ENCODE measurements at places on chromosomes 2 and 18. TPM values are rescaled to one million over a fixed set of nuclear protein-coding genes. Genes with fewer than 3 reads are reported as not detected.

DNA sequence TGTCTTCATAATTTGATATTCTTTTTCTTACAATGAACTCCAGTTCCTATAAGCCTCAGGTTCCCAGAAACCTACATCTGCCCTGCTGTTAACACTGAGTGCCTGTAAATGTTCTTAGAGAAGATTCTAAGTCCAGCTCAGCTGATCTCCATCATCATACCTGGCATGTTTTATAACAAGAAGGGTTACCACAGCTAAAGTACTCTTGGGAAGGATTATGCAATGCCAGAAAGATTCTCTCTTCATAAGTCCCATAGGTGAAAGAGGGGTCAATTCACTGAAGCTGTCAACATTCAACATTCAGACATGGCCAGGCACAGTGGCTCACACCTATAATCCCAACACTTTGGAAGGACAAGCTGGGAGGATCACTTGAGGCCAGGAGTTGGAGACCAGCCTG is 31.3 kb upstream of the PTPN4 start:
- H3K4me1 ChIP-seq, result no peaks in the 10 kb centered on the region
- H3K27me3 ChIP-seq, result no peaks in the 10 kb centered on the region
- H3K4me3 ChIP-seq, result no peak overlapping the region
- no peak overlapping the region for H3K27ac ChIP-seq
- DNase-seq, result no peak
- no peaks in the 10 kb centered on the region for H3K36me3 ChIP-seq

GRCh38 chr18:74255131-74255616 is 36.6 kb downstream of the CYB5A start:
- H3K4me3 ChIP-seq, result no peak overlapping the region
- no peaks in the 10 kb centered on the region for H3K4me1 ChIP-seq
- H3K27ac ChIP-seq, result no peak overlapping the region
- H3K36me3 ChIP-seq, result peaks cover 6% of the 10 kb centered on the region
- no peaks in the 10 kb centered on the region for H3K27me3 ChIP-seq

GRCh38 chr18:23943104-23943503 is 71.5 kb upstream of the TTC39C start:
- peaks cover 27% of the 10 kb centered on the region for H3K4me1 ChIP-seq
- DNase-seq, result peak; percentile 69

Gene ACKR3
- 0.49 TPM for total RNA-seq

Gene CYP1B1
- total RNA-seq, result 2.4 TPM
